K562 (cell line): ENCODE measurements at places on chromosomes 11 and 22. TPM values are rescaled to one million over a fixed set of nuclear protein-coding genes. Genes with fewer than 3 reads are reported as not detected.

DNA sequence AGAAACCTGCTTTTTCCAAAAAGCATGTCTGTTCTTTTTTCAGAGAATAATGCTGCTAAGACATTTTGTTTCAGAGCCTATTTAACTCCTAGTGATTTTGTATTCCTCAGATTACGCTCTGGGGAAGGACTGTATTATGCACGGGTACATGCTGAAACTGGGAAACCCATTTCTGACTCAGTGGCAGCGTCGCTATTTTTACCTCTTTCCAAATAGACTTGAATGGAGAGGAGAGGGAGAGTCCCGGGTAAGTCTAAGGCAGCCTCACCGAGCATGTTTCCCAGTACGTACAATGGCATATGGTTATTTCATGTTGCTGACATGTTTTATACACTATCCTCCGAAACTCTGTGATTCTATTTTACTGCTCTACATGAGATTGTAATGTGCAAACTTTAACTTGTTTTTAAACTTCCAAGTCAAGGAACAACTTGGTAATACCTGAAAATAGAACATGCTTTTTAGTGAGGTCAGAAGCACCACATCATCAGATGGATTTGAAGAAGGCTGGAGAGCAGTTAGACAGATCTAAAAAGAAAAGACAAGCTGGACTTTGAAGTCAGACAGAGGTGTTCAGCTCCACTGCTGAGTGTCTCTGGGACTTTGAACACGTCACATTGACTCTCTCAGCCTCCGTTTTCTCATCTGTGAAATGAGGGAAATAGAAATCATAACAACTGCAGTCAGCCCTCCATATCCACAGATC, 23.7 kb upstream of the MYO18B start:
- DNase-seq, result no peak

The XKR3 gene
- 11.3 and 11.5 TPM in 2 replicates for total RNA-seq

- DNase-seq, result no peak
Measured at GRCh38 chr11:75899806-75900205, 84.8 kb downstream of the UVRAG start.

GRCh38 chr11:47398551-47398950, 9.8 kb upstream of the SLC39A13 start:
- DNase-seq, result no peak

The HYLS1 gene
- 2.7 and 3.6 TPM in 2 replicates for total RNA-seq

The ILK gene
- 57.9 and 58.9 TPM in 2 replicates for total RNA-seq

The TIMM10B gene
- total RNA-seq, result 63.0 and 66.0 TPM in 2 replicates

DNA sequence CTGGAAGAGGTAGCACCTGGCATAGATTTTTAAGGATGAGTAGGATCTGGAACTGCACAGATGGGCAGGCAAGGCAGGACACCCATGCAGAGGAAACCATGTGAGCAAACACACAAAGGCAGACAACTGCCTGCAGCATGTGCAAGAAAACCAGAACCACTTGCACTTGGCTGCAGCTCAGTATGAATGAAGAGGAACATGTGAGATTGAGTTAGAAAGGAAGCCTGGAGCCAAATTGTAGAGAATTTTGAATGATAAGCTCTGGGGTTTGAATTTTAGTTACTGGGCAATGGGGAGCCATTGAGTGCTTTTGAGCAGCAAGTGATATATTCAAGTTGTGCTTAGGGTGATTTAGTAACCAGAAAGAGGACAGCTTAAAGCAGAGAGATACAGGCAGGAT, 583.4 kb downstream of the SOX6 start:
- no peak for DNase-seq
